ENCODE measurements at places on chromosomes 11 and 22.
A peak's percentile ranks its signal among the peaks of the same experiment; 100 is the strongest.

- DNase-seq = peak; percentile 15
Observed at GRCh38 chr11:86577644-86578636, 94.5 kb downstream of the ME3 start.

DNA sequence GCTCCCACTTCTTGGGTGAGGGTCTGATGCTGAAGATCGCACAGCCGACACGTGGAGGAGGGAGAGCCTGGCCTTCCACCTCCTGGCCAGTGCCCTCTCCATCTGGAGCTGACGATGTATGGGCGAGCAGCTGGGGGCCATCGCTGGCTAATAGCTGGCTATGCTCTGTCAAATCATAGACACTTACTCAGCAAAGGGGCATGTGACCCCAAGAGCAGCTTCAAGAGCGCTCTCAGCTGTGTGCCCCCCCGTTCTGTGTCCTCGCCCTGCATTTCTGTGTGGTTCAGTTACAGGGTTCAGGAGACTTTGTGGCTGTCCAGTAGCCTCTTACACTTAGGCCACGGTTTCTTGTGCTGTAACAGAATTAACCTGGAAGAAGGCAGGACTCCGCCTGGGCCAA, 26.4 kb downstream of the FBLN1 start:
- no peak for DNase-seq

- peak; percentile 53 for DNase-seq
Observed at GRCh38 chr11:61897387-61898246, 6.3 kb upstream of the FADS3 start.

- DNase-seq = peak; percentile 72
Observed at GRCh38 chr22:20750461-20751184, 23.3 kb upstream of the SERPIND1 start.

DNA sequence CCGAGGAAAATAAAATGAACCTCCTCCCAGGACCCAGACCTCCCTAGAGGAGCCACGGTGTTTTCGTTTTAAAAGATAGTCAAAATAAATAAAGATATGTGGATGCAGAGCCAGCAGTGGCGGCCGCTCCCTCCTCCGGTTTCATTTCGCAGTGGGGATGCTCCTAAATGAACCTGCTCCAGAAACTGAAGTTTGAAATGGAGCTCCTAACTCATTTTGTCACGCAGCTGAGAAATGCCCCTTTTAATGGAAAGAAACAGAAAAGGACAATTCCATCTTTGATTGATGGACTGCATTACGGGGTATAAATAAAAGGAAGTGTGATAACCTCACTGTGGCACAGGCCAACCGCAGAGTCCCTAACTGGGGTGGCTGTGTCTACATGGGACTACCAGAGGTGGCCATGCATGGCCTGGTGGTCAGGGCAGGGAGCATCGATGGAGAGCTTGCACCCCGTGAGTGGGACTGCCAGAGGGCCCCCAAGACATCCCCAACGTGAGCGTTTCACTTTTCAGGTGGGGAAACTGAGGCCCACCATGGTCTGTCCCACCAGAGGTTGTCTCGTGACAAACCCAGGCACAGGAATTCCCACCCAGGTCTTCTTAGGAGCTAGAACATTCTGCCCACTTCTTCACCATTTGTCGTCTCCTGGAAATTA, 426.6 kb downstream of the BRD1 start:
- no peak for DNase-seq

DNA sequence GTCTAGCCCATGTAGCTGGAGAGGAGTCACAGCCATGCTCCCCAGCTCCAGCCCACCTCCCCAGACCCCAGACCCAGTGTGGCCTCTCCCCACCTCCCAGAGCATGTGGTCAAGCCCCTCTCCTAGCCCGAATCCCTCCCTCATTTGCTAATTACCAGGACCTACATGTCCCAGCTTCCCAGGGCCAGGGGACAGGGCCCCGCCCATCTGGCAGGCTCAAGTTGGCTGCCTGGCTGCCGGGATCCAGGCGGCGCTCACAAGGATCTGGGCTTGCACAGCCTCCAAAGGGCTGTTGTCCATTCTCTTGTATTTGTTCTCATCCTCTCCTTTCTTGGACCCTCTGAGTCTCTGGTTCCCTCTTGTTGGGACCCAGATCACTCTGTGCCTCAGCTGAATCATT, 4.6 kb upstream of the MIF start:
- DNase-seq = no peak

DNA sequence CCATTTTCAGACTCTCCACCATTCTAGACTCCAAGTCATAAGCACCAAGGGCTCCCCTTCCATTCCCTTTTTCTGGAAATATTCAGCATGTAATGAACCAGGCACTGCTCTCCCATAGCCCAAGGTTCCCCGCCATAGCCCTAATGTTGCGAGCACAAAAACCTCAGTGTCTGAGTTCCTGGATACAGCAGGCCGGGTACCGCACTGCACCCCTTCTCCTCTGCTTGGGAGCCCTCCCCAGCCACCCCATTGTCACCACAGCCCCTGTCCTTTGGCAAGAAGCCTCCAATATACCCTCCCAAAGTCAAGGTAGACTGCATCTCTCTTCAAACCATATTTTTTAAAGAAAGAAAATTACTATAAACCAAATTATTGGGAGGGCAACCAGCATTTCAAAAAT, 1341.1 kb downstream of the BRD1 start:
- no peak for DNase-seq

GRCh38 chr11:34650528-34650927, 29.6 kb downstream of the EHF start:
- no peak for DNase-seq

- DNase-seq = no peak
Observed at GRCh38 chr11:61709572-61709971, 29.4 kb downstream of the DAGLA start.

DNA sequence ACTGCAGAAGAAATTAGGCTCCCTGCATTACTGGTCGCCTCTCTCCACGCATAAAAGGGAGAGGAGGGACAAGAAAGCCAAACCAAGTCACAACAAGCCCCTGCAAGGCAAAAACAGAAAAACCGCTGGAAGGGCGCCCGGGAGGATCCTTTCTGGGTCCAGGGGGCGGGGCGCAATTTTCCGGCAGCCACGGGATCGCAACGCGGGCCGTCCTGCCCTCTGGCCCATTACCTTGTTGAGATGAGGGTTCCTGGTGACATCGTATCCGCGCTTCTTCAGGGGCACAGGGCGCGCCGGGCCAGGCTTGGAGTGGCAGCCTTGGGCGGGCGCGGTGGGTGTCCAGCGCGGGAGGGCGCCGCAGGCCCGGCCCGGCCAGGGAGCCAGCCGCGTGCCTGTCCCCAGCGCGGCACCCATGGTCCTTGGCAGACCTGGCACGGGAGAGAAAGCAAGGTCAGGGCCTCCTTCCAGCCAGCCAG, 847 bp downstream of the ME3 start:
- peak; percentile 87 for DNase-seq

DNA sequence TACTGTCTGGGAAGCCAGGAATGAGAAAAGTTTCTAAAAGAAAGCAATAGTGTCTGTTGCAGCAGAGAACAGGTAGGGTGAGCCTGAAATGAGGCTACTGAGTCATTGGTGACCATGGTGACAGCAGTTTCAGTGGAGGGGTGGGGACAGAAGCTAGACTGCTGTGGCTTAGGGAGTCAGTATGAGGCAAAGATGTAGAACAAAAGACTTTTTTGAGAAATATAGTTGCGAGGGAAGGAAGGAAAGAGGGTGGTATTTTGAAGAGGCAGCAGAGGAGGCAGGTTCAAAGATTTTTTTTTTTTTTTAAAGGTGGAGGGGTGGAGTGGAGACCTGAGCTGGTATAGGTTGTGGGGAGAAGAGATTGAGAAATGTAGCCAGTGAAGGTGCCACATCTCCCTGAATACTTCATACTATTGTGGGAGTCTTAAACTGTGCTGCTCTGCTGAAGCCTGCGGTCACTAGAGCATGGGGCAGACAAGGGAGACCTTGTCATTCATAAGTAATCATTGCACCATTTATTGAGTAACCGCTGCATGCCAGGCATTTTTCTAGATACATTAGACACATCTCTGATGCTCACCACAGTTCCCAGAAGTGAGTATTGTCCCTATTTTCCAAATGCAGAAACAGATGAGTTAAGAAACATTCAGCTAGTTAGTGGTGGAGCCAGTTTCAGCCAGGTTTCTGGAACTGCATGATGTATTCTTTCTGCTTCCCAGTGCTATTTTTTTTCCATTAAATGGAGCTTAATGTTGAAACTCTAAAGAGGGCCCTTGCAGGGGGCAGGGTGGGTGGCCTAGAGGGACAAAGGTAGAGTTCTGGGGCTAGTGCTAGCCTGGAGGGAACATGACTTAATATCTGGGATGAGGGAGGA, 49.9 kb downstream of the STIM1 start:
- DNase-seq = no peak

DNA sequence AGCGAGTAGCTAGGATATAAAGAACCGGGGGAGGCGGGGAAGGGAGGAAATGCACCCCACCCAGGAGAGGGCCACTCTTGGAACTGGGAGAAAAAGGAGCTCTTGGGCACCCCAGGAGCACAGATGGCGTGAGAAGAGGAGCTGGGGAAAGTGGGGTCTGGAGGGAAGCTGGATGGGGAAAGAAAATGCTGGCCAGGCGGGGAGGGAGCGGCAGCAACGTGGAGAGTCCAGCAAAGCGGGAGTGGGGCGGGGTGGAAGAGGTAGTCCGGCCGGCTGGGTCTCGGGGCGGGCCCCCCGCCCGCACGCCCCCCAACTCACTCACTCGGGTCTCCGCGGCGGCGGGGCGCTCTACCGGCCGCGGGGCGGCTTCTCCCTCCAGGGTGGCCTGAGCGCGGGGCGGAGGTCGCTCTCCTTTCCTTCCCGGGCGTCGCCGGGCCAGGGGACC, 522 bp downstream of the TOB2 start:
- DNase-seq = peak; percentile 16

- DNase-seq = no peak
Observed at GRCh38 chr22:20205464-20205963, 54.7 kb upstream of the CCDC188 start.

GRCh38 chr11:45933131-45933831, 10.8 kb downstream of the LARGE2 start:
- peak; percentile 89 for DNase-seq

All from prostate gland (tissue), 2 donors.